ENCODE measurements at places on chromosomes 7 and 10. TPM values are rescaled to one million over a fixed set of nuclear protein-coding genes. Genes with fewer than 3 reads are reported as not detected.

The THSD7A gene
- 15.8 TPM for total RNA-seq

The GRID2IP gene
- not detected for total RNA-seq

The HMX2 gene
- total RNA-seq = not detected

The OR9A2 gene
- not detected for total RNA-seq

GRCh38 chr7:120959929-120960484, 9.4 kb downstream of the ING3 start:
- no peak for DNase-seq

DNA sequence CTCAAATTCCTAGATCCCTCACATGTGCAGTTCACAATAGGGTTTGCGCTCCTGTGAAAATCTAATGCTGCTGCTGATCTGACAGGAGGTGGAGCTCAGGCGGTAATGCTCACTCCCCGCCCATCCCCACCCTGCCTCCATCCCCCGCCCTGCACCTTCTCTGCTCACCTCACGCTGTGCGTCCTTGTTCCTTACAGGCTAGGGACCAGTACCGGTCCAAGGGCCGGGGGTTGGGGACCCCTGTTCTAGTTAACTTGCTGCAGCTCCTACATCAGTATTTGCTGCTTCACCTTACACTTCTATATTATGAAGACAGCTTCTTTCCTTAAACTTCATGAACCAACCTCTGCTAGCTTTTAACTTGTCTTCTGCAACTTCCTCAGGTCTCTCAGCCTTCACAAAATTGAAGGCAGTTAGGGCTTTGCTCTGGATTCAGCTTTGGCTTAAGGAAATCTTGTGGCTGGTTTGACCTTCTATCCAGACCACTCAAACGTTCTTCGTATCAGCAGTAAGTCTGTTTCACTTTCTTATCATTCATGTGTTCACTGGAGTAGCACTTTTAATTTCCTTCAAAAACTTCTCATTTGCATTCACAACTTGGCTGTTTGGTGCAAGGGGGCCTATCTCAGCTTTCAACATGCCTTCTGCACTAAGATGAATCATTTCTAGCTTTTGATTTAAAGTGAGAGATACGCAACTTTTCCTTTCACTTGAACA, 1.7 kb upstream of the TNKS2 start:
- no peak for DNase-seq

DNA sequence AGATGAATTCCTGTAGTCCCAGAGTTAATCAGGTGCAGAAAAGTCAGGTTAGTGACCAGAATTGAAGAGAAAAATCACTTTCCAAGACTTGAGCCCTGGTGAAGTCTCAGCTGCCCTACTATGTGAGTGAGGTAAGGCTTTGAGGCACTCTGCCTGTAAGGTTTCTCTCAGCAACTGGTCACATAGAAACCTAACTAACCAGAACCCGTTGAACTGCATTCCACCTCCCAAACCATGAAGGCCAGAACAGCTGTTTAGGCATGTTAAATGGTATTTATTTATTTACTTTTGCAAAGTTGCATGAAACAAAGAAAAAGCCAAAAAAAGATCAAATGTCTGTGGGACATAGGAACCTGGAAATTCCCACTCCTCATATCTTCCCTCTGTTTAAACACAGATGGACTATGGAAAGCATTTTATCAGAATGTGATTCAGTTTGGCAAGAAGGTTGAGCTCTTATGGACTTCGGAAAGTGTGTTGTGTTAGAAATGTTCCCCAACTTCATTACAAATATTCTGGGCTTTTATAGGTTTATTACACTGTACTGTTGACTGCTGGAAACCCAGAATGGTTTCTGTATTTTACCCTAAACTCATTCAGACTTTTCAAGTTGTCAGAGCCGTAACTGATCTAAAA, 12.8 kb upstream of the GPR85 start:
- no peak for DNase-seq

- no peak for DNase-seq
These were observed 188.6 kb downstream of the RPS24 start for GRCh38 chr10:78222096-78222790.

DNA sequence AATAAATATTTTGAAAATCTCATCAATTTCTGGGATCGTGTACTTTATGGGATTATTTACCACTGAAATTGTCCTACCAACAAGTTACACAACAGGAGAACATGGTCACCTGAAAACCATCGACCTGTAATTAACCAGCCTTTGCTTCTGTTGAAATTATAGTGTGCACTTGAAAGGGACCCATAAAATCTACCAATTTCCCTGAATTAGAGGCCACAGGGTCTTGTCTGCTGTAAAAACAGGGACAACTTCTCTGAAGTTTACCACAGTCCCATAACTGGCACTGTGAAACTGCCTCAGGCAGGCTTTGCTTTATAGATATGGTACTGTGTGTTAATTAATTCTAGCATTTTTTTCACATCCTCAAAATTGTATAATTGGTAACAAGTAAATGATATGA, 37.7 kb downstream of the RAB19 start:
- DNase-seq = no peak

DNA sequence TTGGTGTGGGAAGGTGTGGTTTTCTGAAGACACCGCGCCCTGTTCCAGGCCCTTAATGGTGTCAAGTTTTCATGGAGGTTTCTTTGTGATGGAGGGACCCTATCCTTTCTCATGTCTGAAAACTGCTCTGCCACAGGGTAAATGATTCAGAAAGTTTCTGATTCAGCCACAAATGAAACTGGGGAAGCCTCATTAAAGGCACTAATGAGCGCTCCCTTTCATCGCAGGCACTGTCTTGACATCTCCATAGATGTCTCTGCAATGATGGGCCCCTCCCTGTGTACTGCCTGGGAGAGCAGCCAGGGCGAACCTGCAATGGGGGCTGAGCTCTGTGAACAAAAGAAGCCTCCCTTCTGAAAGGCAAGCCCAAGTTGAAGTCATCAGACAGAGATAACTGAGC, 355.3 kb downstream of the PRPF18 start:
- no peak for DNase-seq

DNA sequence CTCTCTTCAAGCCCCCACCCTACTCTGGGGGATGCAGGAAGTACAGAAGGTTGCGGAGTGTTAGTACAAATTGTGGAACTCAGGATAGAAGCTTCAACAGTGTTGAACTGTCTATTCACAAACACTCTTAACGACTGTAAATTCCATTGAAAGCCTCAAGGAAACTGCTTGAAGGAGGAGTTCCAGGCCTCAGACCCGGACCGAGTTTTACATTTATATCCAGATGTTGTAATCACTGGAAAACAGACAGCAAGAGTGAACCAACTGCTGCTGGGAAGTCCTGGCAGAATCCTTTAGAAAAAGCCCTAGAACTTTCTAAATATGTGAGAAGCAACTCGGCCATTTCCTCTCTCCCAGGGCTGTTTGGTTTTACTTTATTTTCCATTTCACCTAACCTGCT, 84.1 kb upstream of the LRRC18 start:
- no peak for DNase-seq

All from dermis microvascular lymphatic vessel endothelial cell (primary cell).